ENCODE measurements at places on chromosomes 7 and 10.

DNA sequence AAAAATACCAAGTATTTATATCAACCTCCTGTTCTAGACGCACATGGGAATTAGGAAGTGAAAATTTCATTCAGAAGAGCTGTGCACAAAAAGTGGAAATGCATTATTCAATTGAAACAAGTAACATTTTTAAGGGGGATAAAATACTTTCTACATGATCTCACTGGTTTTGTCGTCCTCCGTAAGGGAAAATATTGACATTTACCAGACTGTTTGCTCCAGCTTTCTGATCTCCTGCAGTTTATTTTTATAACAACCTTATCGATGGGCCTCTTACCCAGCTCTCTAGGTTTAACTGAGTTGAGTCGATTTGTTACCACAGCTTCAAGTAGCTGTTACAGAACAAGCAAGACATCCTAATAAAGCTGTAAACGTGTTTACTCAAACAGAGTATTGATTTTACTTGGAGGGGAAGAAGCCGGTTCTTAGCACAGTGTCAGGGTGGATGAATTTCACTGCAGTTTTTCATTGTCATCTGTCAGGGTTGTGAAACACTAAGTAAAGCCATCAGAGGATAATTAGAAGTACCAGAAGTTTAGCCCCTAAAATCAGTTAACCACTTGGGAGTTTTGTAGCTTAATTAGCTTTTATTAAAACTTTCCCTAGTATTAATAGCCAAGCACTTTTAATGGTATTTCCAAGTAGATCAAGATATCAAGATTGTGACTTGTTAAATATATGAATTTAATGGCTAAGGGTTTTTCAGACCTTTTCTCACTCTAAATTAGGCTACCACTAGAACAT lies 142.6 kb upstream of the KAT6B start:
- DNase-seq = peak; percentile 40

DNA sequence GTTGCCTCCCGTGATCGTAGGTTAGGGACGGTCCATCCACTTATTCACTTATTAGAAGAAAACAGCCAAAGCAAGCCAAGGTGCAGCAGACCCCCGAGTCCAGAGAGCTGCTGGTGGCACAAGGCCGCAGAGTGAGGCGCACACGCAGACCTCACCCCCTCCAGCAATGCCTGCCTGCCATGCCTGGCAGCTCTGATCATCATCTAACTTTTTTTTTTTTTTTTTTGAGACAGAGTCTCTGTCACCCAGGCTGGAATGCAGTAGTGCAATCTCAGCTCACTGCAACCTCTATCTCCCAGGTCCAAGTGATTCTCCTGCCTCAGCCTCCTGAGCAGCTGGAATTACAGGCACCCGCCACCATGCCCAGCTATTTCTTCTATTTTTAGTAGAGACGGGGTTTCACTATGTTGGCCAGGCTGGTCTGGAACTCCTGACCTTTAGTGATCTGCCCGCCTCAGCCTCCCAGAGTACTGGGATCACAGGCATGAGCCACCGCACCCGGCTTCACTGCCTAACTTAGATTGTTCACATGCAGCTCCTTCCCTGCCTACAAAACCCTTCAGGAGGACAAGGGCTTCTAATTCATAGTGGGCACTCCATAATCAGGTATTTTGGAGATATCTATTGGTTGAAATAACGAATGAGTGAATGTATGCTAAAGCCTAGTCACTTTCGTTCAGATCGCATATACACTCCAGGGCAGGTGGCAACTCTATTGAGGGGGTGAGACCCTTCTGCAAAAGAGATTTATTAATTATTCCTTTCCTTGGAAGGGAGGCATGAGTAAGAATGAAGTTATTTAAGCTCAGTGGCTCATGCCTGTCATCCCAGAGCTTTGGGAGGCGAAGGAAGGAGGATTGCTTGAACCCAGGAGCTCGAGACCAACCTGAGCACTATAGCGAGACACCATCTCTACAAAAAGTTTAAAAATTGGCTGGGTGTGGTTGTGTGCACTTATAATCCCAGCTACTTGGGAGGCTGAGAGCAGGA lies 15.9 kb downstream of the TRIM56 start:
- DNase-seq = no peak

- no peak for DNase-seq
Observed at GRCh38 chr7:3143869-3144775, 100.5 kb upstream of the CARD11 start.

- no peak for DNase-seq
Observed at GRCh38 chr7:50626286-50626685, 61.1 kb upstream of the DDC start.

GRCh38 chr10:82821043-82821442 lies 946.0 kb downstream of the NRG3 start:
- no peak for DNase-seq

GRCh38 chr7:43554423-43554822 lies 28.5 kb upstream of the STK17A start:
- no peak for DNase-seq

DNA sequence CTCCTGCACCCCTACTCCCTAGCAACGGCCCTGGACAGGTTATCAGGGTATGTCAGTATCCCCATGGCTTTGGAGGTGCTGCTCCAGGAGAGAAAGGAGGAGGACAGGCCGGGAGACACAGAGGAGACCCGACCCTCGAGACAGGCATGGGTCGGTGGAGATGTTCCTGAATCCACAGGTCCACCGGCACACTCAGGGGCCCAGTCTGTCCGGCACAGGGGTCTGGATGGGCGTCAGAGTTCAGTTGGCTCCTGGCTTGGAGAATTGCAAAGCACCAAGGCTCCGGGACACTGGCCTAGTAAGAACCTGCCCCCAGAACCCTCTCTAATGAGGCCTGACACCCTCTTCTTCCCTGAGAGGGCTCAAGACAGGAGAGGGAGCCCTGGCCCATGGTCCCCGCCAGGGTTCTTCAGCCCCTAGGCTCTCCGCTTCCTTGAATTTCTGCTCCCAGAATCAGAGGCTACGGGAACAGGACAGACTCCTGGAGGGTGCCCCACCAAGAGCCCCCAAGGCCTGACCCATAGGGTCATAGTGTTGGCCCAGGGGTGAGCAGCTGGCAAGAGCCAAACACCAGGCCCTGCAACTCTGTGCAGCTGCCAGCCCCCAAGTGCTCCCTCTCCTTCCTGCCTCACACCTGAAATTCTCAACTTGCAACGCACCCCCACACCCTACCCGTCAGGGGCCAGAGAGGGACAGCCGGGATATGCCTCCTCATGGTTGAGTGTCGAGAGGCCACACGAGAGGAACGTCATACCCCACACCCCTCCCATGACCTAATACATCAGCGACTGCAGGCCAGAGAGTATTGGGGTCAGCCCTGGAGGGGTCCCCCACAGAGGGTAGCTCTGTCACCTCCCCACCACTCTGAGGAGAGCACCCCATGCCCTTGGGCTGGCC lies 5.5 kb upstream of the IRF5 start:
- DNase-seq = no peak

DNA sequence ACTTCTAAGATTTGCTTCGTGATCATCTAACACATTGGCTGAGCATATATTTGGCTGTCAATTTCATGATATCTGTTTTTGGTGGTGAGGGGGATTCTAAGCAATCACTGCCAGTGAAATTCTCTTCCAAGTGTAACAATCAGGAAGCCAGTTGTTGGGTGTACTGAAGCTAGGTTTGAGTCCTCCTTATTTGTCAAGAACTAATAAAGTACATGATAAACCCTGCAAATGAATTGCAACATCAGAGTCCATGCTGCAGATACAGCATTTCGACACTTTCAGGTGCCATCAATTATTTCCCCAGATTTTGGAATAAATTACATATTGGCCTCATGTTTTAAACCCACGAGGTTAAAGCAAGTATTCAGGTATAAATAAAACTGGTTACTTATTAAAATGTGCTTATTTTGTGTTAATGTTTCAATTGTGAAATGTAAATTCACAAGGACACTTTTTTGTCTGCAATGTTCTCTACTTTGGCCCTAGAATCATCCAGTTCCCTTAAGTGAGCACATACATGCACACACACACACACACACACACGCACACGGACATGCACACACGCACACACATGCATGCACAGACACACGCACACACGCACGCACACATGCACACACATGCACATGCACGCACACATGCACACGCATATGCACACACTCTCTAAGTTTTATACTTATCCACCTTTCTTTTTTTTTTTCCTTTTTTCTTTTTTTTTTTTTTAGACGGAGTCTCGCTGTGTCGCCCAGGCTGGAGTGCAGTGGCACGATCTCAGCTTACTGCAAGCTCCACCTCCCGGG lies 510.2 kb upstream of the KLF6 start:
- peak; percentile 42 for DNase-seq

DNA sequence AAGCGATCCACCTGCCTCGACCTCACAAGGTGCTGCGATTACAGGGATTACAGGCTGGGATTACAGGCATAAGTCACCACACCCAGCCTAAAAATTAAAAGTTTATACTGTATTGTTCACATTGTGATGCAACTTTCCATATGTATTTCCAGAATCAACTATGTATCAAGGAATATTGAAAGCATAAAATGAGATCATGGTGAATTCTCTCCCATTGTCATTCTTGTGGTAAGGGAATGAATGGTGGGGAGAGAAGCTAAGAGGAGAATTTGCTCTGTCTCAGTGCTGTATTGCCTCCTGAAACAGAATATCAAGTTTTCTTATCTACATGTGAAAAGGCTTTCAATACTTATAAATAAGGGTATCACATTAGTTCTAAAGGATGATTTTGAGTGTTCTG lies 81.7 kb downstream of the CD36 start:
- DNase-seq = no peak

GRCh38 chr10:104472957-104473745 lies 119.5 kb downstream of the CFAP58 start:
- peak; percentile 2 for DNase-seq

GRCh38 chr10:92813979-92814378 lies 34.3 kb upstream of the EXOC6 start:
- DNase-seq = no peak

- no peak for DNase-seq
Observed at GRCh38 chr7:39582536-39582935, 16.3 kb downstream of the YAE1 start.

GRCh38 chr7:130929896-130930659 lies 196.1 kb upstream of the KLF14 start:
- no peak for DNase-seq

DNA sequence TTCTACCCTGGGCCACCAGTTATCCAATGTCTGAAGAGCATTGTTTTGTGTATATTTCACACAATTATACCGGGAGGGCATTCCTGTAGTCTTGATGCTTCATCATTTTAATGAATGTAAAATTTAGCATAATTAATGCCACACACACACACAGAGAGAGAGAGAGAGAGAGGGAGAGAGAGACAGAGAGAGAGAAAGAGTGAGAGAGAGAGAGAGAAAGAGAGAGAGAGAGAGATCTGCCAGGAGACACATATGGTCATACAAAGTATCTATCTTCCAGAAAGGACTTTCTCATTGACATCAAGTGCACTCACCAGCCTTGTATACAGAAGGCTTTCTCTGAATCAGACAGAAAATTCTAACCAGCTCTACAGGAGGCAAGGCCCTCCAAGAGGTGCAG lies 72.3 kb downstream of the KLF6 start:
- DNase-seq = no peak

DNA sequence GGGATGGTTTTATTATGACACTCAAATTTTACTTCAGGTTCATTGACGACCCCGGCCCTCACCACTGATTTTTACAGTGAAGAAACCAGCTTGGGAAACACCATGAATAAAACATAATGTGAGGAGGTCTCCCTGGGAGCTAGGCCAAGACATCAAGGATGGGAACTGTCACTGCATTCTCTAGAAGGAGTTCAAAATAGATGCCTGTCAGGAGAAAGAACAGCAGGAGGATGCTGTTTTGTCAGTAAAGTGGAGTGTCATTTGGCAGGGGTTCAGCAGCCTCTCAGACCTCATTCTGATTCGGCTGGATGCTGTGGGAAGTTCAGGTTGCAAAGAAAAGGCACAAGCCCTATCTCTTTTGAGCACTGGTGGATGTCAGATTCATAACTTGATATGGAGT lies 360.3 kb upstream of the C7orf33 start:
- DNase-seq = no peak

DNA sequence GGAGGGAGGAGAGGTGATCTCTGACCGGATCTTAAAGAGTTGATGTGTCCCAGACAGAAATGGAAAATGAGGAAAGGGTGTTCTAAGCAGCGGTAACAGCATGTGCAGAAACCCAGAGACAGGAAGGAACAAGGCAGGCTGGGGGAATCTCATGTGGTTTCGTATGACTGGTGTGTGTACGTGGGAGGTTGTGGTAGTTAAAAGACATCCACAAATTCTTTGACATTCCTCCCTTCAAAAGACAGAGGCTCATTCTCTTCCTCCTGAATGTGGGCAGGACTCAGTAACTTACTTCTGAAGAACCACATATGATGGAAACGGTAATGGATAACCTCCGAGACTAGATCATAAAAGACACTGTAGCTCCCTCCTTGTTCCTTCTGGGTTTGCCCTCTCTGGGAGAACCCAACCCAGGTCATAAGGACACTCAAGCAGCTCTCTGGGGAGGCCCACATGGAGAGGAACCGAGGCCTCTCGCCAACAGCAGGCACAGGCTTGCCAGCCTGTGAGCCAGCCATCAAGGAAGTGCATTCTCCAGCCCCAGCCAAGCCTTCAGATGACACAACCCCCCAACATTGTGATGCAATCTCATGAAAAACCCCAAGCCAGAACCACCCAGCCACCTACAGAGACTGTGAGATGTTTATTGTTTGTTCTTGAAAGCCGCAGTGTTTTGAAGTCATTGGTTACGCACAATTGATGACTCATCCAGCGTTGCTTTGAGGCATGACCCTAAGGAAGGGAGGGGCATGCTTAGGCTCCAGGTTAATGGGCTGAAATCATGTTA lies 116.0 kb downstream of the SLIT1 start:
- peak; percentile 7 for DNase-seq

- DNase-seq = no peak
Observed at GRCh38 chr10:81724431-81724830, 150.6 kb upstream of the NRG3 start.

GRCh38 chr10:131898061-131898460 lies 2.7 kb upstream of the PPP2R2D start:
- no peak for DNase-seq

DNA sequence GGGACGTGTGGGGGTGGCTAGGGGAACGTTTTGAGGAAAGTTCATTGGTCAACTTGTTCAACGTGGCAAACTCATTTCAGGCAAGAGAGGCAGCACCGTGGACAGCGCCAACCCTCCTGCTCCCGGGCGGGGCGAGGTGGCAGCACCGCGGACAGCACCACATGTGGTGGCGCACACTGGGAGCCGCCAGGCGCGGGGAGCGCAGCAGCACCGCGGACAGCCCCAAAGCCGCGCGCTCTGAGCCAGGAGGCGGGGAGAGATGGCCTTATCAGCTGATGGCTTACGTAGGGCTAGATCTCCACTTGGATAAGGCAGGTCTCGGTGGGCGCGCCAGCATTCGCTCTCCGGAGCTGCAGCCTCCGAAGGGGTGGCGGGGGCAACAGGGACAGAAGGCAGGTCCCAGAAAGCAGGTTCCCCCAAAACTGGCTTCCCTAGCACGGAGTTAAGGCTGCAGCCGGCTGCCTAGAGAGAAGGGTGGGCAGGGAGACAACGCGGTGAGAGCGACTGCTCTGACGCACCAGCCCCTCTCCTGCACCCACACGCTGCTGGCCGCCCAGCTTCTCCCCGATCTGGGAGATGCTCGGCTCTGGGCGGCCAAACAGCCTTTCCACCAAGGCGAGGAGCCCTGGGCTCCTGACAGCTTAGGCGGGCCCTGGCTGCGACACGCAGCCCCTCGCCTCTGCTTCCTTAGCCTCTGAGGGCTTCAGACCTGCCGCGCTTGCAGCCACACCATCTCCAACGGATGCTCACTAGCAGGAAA lies at the start of gene HTR5A:
Gene HTR5A (plus strand): TSS at position 333 of the 760 bp plus-strand sequence. CDS start 576 bp downstream, outside the sequence.
- DNase-seq = peak; percentile 87
